Activated CD4-positive, alpha-beta T cell treated with anti-CD3 and anti-CD28 coated beads for 24 hours (primary cell): ENCODE measurements at places on chromosomes 11 and 22.

GRCh38 chr11:69658626-69659450 is 16.3 kb downstream of the LTO1 start:
- DNase-seq, result no peak

DNA sequence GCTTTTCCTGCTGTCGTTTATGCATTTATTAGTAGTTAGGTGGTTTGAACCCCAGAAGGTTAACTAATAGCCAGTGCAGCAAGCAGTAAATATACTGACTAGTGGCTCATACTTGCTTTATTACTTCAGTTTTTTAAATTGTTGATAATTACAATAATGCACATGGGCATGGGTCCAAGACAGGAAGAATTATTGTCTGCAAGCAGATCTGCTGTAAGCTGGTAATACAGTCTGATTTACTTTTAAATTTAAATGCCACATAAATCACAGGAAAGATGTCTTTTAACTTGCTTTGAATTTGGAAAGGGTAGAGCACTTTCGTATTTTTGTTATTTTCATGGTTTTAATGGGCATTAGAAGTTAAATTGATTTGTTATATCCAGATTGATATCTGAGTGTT is 27.1 kb downstream of the APLP2 start:
- DNase-seq, result no peak

- no peak for DNase-seq
Observed at GRCh38 chr11:40268551-40268950, 1190.9 kb downstream of the LRRC4C start.

GRCh38 chr11:36407356-36407755 is 102.7 kb downstream of the TRAF6 start:
- DNase-seq, result no peak

- DNase-seq, result no peak
Observed at GRCh38 chr22:32676191-32676590, 125.3 kb upstream of the TIMP3 start.

- no peak for DNase-seq
Observed at GRCh38 chr11:34792814-34793258, 123.3 kb downstream of the APIP start.

GRCh38 chr11:21059879-21060278 is 390.5 kb downstream of the NELL1 start:
- no peak for DNase-seq

GRCh38 chr11:26964339-26964738 is 29.6 kb upstream of the FIBIN start:
- no peak for DNase-seq
